ENCODE measurements at places on chromosomes 6 and 20. TPM values are rescaled to one million over a fixed set of nuclear protein-coding genes. Genes with fewer than 3 reads are reported as not detected.

DNA sequence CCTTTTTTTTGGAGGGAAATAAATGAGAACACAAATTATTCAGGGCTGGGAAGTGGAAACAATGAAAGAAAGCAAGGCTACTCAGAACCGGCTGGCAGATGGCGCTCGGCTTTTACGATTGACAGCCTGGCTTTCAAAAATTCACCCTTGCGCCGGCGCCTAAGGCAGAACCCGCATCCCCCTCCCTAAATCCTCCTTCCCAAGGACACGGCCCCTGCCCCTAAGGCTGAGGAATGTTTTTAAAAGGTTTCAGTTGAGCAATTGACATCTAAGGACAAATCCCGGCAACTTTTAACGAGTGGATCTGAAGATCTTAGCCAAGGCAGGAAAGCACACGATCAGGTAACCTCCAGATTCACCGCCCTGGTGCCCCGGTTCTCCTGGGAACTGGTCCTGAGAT lies 16.3 kb downstream of the GNAS start:
- DNase-seq: peak; percentile 36

DNA sequence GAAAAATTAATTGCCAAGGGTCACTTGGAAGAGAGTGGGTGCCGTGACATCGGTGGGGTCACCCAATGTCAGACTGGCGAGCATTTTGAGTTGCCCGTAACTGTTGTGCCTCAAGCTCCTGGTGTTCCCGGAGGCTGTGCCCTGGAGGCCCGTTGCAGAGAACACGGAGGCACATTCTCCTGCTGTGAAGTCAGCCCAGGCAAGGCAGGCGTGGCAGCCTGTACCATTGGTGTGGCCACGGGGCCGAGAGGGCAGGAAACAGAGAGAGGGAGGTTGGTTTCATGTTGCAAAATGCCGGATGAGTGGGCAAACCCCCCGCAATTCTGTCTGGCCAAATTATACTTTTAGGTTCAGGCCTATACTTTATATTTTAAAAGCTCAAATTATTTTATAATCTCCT lies 81.2 kb downstream of the THBS2 start:
- no peak for DNase-seq

Gene C6orf141
- total RNA-seq: 0.89 TPM

GRCh38 chr6:29665942-29666825 lies 9.3 kb downstream of the MOG start:
- no peak for DNase-seq

- no peak for DNase-seq
Measured at GRCh38 chr20:3156811-3157619, 2.6 kb downstream of the FASTKD5 start.

DNA sequence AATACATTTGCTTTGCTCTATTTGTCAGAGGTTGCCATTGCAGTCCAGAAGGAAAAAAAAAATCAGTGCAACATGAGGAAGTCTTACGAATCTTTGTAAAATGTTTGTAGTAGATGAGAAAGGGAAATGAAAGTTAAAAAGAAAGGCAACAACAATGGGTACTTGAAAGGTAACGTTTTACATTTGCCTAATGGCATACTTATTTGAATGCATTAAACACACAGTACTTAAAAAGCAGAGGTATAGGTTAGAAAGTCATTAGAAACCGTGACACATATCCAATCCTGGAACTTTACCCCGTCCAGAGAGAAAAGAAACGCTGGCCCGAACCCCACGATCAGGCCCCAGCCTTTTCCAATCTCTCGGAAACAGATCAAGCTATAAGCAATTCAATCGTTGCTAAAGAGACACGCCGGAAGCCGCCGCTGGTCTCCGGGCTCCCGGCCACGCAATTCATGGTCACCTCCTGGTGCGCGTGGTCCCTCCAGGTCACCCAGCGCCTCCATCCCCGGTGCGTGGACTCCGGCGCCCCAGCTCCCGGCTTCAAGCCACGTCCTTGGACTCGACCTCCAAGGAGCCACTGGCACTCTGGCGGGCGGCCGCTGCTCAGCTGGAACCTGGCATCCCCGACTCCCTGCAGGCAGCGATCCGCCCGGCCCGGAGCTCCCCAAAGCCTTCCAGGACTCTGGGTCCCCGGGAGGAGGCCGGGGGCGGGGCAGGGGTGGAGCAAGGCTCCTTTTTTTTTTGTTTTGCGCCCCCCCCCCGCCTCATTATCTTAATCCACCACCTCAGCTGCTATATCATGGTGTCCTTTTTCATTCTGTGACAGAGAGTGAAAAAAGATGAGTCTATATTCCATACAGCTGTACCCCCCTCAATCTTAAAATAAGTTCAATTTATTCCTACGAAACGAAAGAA lies at the start of gene SLC18B1:
Gene SLC18B1 (minus strand): TSS at position 687 of the 918 bp plus-strand sequence. CDS start 181 bp downstream, at position 506.
- peak; percentile 25 for DNase-seq

Gene CST2
- not detected for total RNA-seq

- no peak for DNase-seq
Measured at GRCh38 chr20:36377348-36378326, 71.5 kb downstream of the DLGAP4 start.

DNA sequence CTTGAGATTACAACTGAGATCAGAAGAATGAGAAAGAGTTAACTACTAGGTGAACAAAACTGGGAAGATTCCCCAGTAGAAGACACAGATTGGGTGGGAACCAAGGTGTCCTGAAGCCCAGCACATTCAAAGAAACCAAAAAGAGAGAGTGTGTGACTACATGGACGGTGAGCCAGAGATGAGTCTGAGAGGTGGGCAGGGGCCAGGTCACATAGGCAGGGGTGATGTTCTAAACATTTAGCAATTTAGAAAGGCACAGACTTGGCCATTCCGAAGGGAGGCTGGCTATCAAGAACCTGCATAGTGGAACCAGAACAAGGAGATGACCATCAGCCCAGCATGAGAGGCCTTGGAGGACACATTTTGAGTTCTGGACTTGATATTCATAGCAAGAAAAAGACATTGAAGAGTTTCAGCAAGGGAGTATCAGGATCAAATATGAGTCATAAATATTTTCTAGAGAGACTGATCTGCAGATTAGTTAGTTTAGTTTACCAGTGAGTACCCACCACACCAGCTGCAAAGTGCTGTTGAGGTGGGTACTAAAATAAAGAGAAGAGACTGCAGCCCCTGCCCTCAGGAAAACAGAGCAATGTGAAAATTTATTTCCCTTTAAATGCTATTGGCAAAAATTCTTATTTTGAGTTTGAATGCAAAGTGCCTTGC lies 340.5 kb upstream of the PRDM1 start:
- DNase-seq: no peak

Gene HNF4A
- total RNA-seq: not detected

DNA sequence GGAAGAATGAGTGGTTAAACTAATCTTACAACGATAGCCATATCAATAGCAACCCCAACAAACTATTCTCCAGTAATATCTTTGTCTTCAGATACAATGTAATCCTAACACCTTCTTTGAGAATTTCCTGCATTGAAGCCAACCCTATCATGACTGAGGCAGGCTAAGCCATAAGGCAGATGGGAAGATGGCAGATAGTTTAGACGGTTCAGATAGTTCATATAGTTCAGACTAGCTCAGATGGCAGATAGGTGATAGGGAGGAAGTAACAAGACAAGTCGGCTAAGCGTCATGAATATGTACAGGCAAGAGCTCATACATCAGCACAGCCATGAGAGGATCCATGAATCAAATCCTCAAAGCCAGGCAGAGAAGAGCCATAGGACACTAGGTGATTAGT lies 39.1 kb upstream of the BEND6 start:
- no peak for DNase-seq

DNA sequence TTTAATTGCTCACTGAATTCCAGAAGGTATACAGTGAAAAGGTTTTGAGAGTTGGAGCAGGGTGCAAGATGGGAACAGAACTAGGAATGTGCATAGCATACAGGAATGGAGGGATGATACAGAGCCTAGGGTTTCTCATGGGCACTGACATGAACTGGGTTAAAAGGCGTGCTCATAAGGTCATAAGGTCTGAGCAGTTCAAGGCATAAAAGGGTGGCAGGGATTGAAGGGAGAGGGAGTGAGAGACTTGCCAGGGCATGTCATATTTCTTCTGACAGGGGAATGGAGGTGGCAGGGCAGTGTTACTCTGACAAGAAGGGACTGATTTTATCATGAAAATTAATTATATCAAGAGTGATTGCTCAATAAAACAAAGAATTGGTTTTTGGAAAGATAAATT lies 4.7 kb downstream of the MLIP start:
- no peak for DNase-seq

GRCh38 chr20:58020656-58021454 lies 207.6 kb downstream of the ANKRD60 start:
- no peak for DNase-seq

DNA sequence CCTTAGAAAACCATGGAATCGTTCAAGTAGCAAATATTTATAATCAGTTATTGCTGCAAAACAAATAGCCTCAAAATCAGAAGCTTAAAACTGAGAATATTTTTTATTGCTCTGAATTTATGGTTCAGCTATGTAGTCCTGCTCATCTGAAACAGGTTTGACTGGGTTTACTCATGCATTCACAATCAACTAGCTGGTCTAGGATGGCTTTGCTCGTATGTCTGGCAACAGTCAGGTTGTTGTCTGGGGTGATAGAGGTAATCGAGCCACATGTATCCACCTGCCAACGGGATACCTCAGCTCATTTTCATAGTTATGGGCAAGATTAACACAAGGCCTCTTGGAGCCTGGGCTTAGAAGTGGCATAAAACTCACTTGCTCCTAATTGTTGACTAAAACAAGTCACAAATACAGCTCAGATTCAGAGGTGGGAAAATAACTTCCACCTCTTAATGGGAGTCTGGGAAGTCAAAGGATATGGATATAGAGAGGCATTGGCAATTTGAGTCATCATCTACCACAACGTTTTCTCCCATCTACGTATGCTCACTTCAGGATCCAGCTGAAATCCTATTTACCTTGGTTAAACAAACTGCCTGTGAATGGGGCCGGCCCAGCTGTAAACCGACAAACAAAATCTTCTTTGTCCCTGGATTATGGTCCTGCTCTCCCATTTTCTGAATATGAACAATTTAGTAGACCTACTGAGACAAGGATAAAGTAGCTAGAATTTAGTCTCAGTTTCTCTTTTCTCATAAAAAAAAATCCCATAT lies 54.5 kb upstream of the TENT5A start:
- no peak for DNase-seq

GRCh38 chr20:62793757-62794006 lies 2.6 kb upstream of the MRGBP start:
- no peak for DNase-seq

- DNase-seq: no peak
Measured at GRCh38 chr6:125931733-125932450, 24.7 kb upstream of the HINT3 start.

DNA sequence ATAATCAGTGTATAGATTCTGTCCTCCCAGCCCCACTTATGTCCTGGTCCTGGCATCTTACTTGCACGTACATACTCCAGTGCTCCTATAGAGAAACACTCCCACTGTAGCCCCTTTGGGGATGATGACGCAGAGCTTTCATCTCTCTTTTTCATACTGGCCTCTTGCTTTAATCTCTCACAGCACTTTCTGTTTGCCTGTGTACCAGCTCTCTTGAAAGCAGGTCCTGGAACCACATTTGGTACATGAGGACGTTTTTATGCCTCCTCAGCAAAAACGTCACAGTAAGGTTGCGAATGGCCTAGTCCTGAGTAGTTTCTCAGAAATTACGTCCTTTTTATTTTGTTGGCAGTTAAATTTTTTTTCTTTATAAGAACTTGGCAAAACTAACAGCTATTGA lies 10.8 kb downstream of the L3MBTL3 start:
- no peak for DNase-seq

GRCh38 chr6:3383525-3383924 lies 73.3 kb downstream of the SLC22A23 start:
- no peak for DNase-seq

- no peak for DNase-seq
Measured at GRCh38 chr20:16111852-16112412, 461.3 kb downstream of the KIF16B start.

- no peak for DNase-seq
Measured at GRCh38 chr6:165060720-165061119, 248.7 kb downstream of the C6orf118 start.

- DNase-seq: no peak
Measured at GRCh38 chr20:4811661-4812181, 90.0 kb downstream of the PRND start.

Gene RBM39
- 357 TPM for total RNA-seq

Gene RAB44
- not detected for total RNA-seq

Gene KCNS1
- total RNA-seq: not detected

DNA sequence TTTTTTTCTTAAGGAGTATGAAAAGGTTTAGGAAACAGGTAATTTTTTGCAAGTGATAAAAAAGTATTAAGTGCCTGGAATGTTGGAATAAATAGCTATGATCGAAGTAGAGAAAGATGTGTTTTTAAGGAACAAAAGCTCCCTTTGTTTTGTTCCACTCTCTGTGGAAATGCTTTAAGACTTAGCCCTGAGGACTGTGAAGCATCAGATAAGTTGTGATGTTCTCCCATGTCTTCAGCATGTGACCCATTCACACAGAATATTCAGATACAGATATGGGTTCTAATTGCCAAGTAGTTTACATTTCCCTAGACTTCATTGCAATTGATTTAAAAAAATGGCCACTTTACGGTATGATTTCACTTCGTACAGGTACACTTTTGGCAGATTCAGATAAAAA lies 80.6 kb downstream of the KCNQ5 start:
- no peak for DNase-seq

Gene CBFA2T2
- total RNA-seq: 37.9 TPM

Gene TRAPPC3L
- not detected for total RNA-seq

DNA sequence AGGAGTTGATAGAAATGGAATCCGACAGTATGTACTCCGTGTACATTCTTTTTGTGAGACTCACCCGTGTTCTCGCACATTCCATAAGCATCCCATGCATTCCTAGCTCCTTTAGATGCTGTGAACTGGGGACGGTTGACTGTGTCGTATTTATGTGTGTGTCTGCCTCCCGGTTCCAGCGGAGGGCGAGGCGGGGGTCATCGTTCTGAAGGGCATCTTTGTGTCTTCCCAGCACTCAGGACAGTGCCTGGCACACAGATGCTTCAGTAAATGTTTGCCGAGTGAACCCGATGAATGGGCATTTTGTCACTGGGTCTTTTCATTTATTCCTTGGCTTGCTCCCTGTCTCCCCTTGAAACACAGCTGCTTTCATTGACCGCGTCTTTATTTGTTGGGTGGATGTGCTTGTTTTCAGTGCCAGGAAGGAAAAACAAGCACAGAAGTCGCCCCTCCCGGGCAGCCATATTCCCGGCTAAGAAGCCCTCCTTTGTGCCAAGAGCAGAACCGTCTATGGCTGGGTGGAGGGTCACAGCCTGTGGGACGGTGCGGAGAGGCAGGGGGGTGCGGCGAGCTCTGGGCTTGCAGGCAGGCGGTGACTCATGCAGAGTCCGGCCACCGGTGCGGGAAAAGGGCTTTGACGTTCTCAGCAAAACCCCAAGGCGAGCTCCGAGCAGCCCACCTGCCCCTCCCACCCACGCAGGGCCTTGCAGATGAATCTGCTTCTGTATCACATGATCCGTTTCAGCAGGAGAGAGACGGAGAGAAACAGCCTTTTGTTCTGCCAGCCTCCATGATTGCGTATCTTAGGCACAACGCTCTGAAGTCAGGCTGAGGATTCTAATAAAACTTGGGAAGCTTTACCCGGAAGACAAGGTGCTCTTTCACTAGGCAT lies 11.2 kb upstream of the PSMG4 start:
- DNase-seq: peak; percentile 68
